CD4-positive, alpha-beta T cell treated with Interleukin-4 for 1 hour (primary cell): ENCODE measurements at places on chromosomes 2 and 18.

GRCh38 chr18:54140641-54141040 lies 83.8 kb downstream of the MBD2 start:
- no peak for DNase-seq

DNA sequence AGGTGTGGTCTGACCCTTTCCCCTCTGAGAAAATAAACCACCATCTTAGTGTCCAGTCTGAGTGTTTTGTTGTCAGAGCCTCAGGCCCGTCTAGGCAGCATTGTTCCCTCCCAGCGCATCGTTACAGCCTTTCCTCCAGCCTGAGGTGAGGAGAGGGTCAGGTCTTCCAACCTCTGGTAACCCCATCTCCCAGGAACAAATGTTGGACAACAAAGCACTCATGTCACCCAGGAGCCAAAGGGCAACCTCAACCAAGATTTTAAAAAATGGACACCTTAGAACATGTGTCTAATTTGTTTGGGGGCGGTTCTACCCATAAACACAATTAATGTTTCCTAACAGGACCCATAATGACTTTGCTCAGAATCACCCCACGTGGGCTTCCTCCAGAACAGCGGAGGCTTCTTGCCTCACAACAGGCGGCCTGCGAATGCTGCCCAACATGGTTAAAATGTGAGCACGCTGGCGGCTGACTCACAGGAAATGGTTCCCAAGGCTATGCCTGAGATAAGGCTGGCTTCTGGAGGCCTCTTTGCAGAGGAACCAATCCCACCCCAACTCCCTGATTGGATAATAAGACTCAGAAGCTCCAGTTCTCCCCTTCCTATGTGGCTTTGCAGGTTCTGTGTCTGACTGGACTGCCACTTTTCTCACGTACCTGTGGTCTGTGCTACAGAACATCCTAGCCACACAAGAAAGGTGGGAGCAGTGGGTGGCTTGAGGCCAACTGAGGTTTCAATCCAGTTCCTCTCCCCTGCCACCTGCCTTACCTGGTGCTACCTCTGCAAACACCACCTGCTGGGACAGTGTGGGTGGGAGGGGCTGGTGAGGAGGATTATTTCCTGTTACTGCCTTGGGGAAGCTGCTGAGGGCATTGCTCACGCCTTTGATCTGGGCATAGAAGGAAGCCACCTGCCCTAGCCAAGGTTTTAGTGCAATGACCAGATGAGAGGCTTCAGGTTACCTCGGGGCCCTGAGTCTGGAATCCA lies 108.8 kb downstream of the B3GNT2 start:
- DNase-seq = peak; percentile 48

- DNase-seq = no peak
Observed at GRCh38 chr18:76456018-76456750, 38.9 kb downstream of the ZNF516 start.

DNA sequence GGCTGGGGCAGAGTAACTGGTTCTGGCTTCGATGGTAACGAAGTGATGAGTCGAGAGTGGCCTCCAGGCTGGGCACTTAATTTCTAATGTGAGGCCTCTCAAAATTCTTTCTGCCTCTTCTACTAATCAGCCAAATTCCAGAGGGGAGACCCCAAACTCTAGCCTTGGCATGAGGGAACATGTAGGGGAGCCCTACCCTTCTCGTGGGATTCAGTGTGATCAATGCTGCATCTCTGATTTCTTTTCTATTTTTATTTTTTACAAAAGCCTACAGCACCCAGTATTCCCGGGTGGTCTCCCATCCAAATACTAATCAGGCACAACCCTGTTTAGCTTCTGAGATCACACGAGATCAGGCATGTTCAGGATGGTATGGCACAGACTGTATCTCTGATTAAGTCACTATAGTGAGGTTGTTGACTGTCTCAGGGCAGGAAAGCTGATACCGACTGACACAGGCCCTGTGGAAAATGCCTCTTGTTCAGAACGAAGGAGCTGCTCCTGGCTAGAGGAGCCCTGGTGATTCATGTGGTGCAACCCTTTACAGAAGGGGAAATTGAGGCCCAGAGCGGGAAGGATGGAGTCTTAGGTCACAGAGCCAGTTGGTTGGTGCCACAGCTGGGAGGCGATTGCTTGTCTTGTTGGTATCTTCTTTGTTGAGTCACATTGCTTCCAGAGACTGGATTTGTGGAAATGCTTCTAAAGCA lies 126.3 kb upstream of the HS6ST1 start:
- peak; percentile 6 for DNase-seq

GRCh38 chr2:191417746-191418145 lies 172.5 kb downstream of the MYO1B start:
- no peak for DNase-seq
